ENCODE measurements at places on chromosomes 3 and 15. TPM values are rescaled to one million over a fixed set of nuclear protein-coding genes. Genes with fewer than 3 reads are reported as not detected.

Gene CCDC191
- 24.1 TPM for polyA plus RNA-seq

Gene CYP19A1
- polyA plus RNA-seq: 0.66 TPM

Gene NSMCE3
- 8.7 TPM for polyA plus RNA-seq

Gene ARHGAP11A
- polyA plus RNA-seq: 30.9 TPM

DNA sequence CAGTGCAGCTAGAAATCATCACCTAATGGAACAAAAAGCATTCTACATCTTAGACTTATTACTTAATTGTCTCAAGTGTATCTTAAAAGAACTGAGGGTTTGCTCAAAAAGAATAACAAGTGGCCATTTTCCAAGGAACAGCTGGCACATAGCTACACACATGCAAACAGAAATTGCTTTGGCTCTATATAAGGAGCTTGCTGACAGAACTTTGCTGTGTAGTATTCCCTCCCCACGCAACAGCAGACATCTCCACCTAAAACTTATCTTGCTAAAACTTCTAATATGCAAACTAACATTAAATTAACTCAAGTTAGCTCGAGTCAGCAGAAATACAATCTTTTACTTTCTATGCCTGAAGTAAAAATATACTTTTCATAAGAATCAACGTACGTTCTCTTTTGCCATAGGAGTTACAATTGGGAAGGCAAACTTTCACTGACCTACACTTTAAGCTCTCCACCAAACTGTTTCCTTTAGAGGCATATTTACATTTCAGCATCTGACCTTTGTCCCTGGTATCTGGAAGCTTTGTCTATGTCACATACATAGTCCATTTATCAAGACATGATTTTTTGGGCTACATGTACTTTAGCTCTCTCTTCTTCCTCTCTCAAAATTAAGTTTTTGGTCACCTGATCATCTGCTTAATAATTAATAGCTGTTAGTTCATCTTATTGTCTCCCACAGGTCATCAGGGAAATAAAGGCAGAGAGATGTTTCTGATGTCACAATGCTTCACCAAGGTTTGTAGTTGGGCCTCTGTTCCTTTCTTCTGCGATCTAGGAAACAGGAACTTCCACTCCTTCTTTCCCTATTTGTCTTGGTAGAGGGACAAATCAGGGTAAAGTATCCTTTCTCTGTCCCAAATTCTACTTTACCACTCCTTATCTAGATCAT is 163.4 kb upstream of the AGTR1 start:
- no peak for DNase-seq

DNA sequence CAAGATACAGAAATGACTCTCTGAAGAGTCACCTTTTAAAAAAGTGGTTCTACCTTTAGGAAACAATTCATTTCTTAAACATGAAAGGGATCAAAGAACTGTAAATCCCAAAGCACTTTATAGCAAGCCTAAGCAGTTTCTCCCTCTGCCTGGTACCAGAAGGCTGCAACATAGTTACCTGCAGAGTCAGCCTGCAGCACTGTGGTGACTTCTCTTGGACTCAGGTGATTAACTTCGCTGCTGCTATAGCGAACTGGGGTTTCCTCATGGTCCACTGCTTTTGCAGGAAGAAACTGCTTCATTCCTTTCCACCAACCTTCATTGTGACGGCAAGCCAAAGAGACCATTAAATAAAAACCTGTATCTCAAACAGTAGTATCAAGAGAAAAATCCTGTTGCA is 37.3 kb downstream of the ST3GAL6 start:
- no peak for DNase-seq

- no peak for DNase-seq
Observed at GRCh38 chr3:181561139-181562031, 150.3 kb upstream of the SOX2 start.

- no peak for DNase-seq
Observed at GRCh38 chr3:156787926-156788663, 38.1 kb upstream of the LEKR1 start.

GRCh38 chr3:107868449-107868848 is 222.4 kb downstream of the CD47 start:
- DNase-seq: no peak

DNA sequence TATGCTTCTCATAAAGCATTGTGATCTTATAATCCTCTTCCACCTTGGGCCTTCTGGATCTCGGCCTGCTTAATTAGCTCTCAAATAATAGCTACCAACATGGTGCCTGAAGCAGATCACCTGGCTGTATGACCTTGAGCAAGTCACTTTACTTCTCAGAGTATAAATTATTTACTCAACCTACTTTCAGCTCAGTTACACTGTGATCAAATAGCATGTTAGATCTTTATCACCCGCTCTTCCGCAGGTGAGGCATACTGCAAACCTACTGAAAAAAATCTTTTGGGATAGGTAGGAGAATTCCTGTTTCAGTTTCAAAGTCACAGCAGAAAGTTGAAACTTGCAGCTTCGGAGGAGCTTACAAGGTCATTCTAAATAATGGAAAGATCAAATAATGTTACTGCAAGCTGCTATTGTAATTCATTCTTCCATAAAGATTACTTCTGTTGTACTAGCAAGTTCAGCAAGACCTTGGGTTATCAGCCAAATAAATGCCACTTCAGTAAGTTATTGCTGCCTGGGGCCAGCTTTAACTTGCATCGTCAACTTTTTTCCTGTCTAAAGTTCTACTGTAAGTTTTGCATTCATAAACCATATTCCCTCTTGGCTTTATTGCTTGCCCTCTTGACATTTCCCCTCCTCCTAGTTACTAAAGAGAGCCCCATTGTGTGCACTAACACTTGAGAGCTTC is 268.4 kb upstream of the ATP11B start:
- no peak for DNase-seq

GRCh38 chr15:34043813-34044212 is 4.8 kb upstream of the AVEN start:
- DNase-seq: no peak

DNA sequence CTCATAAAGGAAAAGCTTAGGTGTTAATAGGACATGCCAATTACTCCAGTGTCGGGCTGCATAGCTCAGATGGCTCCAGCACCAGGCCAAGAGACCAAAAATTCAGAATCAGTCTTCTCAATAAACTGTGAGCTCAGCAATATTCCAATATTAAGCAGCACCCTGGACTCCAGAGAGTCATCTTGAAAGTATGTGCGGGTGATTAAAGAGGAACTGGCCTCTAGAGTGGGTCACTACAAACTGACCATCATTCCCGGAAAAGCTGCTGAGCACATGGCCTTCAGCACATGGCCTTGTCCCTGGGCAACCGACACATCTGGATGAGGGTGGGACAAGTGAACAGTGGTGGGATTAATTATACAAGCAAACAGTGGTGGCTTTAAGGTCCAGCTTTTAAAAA is 59.0 kb downstream of the MAGI1 start:
- DNase-seq: no peak

- no peak for DNase-seq
Observed at GRCh38 chr3:38724392-38724736, 74.9 kb upstream of the SCN5A start.

GRCh38 chr3:184526088-184526433 is 35.5 kb upstream of the EPHB3 start:
- no peak for DNase-seq

DNA sequence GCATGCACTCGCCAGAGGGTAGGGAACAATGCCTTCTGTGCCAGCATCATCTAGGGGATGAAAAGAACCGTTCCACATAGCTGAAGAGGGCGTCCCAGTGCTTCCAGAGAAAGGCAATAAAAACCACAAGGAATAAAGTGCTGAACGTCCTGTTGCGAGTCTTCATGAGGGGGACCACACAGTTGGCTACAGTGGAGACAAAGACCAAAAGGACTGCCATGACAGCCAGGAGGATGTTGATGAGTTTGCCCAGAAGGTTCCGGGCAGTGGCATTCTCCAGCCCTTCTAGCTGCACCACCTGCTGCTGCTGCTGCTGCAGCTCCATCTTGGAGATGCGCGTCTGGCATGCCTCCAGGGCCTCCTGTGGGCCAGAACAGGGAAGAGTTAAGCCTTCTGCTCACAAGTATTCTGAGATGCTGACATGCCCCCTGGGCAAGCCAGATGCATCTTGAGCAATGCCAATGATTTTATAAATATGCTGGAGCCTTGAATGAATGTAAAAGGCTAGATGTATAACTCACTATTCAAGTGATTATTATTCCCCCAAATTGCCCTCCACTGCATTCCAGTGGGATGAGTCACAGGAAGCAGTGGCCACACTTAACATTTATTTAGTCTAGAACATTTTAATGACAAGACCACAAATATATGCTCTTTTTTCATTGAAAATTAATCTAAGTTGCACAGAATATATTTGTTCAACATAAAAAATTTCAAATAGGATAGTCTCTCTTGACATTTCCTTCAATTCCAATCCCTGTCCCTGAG is 45.1 kb upstream of the PLXND1 start:
- DNase-seq: no peak

DNA sequence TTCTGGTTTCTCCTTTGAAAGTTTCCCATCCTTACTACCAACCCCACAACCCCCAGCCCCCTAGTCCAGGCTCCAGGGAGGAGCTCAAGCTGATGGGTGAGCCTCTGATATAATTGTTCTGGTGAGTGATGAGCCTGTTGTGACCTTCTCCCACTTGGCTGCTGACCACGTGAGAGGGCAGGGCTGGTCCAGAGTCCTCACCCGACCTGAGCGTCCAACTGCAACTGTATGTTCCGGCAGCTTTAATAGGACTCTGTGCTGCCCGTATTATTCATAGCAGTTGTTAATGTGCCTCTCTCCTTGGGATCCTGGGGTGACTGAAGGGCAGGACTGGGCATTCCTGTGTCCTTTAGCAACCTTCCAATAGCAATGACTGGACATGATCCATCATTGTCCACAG is 56.2 kb downstream of the B3GNT5 start:
- DNase-seq: no peak

GRCh38 chr15:29490747-29491471 is 221.3 kb upstream of the NSMCE3 start:
- no peak for DNase-seq

Measured in left renal pelvis (tissue), 4 donors.